Gastroesophageal sphincter (tissue), 4 donors: ENCODE measurements at places on chromosomes 6 and 20. TPM values are rescaled to one million over a fixed set of nuclear protein-coding genes. Genes with fewer than 3 reads are reported as not detected.
A peak's percentile ranks its signal among the peaks of the same experiment; 100 is the strongest.

DNA sequence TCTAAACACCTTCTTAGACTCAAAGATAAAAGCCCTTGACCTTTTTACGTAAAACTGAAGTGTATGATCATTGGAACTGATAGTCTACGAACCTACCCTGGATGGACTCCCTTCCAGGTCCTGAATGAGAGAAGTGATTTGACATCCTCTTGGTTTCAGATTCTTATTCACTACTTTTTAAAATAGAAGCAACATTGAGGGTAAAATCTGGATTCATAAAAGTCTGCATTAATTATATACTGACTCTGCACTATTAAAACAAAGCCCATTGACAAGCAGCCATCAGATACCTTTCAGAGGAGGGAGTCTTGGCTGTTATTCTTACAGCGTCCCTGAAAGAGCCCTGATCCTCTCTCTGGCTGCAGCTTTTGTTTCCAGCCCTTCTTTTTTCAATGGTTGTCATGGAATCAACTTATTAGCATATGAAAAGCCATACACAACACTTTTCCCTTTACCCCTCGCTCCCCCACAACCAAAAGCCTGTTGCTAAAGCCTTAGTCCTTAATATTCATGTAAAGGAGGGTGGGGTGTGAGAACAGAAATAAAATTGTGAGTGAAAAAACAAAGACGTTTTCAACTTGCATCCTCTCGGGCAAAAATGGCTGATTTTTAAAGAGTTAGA lies 270.0 kb upstream of the MARCKS start:
- no peak for ATAC-seq

DNA sequence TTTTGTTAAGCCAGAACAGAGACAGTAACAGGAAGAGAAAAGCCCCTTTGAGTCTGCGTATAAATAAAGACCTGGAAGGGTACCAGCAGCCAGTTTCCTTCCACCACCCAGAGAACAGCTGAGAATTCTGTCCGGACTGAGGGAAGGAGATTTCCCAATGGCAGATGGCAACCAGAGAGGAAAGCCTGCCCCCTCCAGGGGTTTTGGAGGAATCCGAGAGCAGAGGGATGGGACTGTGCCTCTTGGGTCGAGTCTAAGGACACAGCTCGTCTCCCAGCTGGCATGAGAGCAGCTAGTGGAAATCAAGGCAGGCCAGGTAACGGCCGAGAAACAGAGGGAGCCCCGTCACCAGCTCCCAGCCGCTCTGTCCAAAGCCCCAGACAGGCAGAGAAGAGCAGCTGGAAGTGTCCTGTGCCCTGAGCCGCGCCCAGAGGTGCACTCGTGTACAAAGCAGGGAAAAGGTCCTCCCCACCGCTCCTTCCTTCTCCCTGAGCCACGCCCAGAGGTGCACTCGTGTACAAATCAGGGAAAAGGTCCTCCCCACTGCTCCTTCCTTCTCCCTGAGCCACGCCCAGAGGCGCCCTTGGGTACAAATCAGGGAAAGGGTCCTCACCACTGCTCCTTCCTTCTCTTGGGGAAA lies 134.0 kb upstream of the SNX9 start:
- no peak for ATAC-seq

DNA sequence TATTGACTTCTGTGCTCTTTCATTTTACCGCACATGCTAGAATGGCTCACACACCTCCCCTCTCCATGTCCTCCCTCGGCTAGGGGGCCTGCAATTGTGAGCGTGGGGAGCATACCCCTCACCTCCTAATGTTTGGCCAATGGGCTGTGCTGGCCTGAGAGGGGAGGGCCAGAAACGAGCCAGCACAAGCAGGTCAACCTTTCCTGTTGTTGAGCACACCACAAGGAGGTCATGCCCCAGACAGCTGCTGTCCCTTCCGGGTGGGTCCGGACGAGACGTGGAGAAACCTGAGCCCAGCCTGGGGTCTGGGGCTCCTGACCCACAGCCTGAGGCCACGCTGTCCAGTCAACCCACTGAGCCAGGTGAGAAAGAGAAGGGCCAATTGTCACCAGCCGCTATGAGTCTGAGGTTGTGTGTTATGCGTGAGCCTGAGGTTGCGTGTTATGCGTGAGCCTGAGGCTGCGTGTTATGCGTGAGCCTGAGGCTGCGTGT lies 77.4 kb downstream of the TTLL2 start:
- ATAC-seq = no peak

DNA sequence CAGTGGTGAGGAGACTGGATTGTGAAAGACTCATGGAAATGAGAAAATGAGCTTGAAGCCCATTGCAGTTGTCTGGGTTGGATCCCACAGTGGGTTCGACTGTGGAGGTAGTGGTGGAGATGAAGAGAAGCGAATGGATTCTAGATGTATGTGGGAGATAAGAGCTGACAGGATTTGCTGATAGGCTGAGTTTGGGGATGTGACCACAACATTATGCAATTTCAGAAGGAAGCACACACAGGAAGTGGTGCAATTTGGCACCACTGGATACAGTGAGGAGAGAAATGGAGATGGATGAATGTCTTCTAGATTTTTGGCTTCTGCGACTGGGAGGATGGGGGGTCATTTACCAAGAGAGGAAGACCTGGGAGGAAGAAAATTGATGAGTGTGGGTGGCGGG lies 64.4 kb upstream of the MAFB start:
- no peak for ATAC-seq

GRCh38 chr6:38169221-38169976 lies 349.9 kb downstream of the ZFAND3 start:
- no peak for ATAC-seq

Gene PSMB8
- 37.3 TPM for total RNA-seq

Gene HUS1B
- not detected for total RNA-seq

- no peak for ATAC-seq
These were observed 8.0 kb downstream of the PRDM13 start for GRCh38 chr6:99614430-99615186.

Gene MEI4
- 0.13 TPM for total RNA-seq

Gene SERPINB6
- total RNA-seq = 130 TPM

- ATAC-seq = no peak
These were observed 54.4 kb downstream of the FAM184A start for GRCh38 chr6:119024111-119024510.

DNA sequence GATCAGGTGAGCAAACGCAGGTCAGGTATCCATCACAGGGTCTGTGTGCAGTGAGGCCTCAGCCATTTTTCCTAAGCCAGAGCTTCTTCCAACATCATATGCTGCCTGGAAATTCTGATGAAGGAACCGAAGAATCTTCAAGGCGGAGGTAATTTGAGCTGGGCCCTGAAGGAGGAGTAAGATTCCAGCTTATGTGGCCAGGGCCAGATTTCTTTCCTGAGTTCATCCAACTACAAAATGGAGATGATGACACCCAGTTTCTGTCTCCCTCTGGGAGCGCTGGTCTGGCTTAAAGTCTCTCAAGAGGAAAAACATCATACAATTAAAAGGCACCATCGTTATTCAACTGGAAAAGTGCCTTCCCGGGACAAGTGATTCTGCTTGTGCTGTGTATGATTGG lies 6.9 kb upstream of the MANBAL start:
- peak; percentile 69 for ATAC-seq

- no peak for ATAC-seq
These were observed 17.6 kb upstream of the HLA-F start for GRCh38 chr6:29705389-29706231.

DNA sequence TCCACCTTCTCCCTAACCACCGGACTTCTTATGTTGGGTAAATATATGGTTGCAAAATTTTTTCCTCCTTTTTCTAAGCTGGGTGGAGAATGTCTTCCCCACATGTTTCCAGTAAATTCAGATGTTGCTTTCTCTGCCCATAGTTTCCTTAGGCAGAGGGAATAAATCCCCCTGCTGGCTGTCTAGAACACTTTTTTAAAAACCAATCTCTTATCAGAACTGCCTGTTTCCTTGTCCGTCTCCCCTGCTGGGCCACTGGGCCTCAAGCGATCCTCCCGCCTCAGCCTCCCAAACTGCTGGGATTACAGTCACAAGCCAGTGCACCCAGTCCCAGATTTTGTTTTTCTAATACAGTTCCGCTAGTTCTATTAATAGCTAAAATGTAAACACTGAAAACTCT lies 9.9 kb upstream of the WFDC2 start:
- no peak for ATAC-seq

DNA sequence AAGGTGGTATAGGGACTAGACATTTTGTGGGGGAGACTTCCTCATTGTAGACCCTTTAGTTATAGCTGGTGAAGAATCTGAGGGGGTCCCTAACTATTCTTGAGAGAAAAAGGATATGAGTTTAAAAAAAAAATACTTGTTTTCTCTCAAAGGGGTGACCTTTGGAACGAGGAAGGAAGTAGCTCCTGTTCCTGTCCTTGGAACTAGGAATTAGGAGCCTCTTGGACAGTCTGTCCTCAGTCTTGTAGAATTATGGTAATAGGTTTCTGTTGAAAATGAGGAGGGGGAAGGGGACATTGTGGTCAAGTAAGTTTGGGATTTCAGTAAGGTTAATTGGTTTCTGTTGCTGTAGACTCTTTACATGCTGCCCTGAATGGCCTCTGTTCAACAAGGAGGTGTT lies 56.5 kb downstream of the PLEKHG1 start:
- no peak for ATAC-seq

DNA sequence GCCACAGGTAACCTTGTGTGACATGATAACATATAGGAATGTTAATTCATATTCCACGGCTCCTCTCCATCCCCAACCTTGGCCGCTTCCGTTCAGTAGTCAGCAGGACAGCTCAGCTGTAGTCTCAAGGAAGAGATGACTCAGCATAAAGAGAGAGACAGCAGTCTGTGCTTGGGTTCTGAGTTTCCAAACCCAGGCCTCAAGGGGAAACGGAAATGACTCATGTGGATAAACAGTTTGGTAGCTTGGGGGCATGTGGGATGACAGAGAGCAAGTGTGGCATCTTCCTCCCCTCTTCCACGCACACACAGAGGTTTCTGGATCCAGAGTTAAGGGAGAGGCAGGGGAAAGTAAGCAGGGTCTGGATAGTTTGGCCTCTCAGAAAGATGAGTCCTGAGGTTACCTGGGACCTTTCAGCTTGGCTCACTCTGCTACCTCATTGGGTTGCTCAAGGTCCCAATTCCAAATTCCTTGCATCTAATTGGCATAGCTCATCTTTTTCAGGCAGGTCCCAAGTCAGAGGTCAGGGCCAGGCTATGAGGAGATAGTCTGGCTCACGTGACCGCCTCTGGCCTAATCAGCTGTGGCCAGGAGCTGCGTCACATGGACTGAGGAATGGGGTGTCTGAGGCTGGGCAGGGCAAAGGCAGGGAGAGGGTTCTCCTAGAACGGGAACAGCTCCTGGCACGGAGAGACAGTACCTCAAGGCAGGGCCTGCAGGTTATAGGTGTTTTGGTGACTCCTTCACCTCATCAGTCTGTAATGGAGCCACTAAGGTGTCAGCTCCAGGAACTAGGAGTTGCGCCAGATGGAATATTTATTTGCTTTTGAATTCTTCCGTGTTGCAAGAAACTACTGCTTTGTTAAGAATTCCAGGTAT lies 36.5 kb upstream of the MLN start:
- ATAC-seq = peak; percentile 67

- no peak for ATAC-seq
These were observed 3.1 kb upstream of the TFAP2B start for GRCh38 chr6:50815436-50816114.

Gene ZHX3
- total RNA-seq = 144 TPM

DNA sequence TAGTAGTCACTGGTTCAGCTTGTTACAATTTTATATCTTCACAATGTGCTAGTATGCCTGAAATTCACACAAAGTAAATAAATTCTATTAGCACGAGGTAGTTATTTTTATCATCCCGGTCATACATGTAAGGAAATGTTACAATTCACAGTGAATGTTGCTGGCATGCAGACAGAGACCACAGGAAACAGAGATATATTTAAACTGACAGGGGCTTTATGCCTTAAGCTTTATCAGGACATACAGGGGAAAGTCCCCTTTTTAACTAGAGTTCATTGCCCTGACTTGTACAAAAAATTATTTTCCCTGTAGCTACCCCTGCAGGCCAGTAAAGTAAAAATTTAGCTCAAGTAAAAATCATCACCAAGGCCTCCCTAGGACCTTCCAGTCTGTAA lies 712.0 kb upstream of the NRSN1 start:
- no peak for ATAC-seq

GRCh38 chr20:8039042-8039441 lies 19.5 kb upstream of the TMX4 start:
- no peak for ATAC-seq

GRCh38 chr20:16926626-16927430 lies 178.7 kb downstream of the OTOR start:
- no peak for ATAC-seq

DNA sequence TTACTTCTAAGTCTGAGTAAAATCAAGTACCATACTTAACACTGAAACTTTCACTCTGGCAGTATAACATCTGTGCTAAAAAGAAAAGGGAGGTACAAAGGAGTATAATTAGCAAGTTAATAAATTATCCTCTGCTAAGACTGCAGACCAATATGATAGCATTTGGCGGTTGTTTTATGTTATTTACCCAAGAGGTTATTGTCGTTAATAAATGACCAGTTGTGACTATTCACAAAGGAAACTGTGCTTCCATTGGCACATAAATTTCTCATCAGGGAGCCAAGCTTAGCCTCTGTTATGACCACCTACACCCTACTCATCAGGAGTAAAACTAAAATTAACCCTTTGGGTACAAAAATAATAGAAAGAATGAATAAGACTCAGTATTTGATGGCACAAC lies 86.5 kb downstream of the CRYBG1 start:
- ATAC-seq = no peak

Gene THBS2
- 21.5 TPM for total RNA-seq

Gene DPPA5
- total RNA-seq = not detected

DNA sequence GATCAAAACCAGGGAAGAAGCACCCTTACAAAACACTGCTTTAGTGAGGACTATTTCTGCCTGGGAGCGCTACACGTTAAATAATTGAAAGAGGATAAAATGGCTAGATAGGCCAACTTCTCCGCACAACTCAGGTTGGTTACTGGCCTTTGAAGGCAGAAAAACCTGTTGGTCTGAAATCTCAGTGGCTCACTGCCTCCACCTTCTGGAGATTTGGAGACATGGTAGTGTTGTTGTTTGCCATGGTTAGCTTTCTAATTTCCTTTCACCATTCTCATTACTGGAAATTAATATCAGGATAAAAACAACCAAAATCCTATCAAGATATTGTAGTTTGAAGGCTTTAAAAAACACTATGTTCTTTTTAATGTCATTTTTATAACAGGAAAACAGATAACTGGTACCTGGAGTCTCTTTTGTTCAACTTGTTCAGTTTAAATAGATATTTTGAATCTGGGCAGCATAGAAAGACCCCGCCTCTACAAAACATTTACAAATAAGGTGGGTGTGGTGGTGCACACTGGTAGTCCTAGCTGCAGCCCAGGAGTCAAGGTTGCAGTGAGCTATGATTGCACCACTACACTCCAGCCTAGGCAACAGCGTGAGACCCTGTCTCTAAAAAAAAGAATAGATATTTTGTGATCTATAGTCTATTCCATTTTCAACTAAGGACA lies 27.5 kb upstream of the BCLAF1 start:
- no peak for ATAC-seq
